ENCODE measurements at places on chromosomes 12 and 14.
A peak's percentile ranks its signal among the peaks of the same experiment; 100 is the strongest.

GRCh38 chr12:70643939-70644338, 6.7 kb upstream of the PTPRB start:
- no peak for DNase-seq

DNA sequence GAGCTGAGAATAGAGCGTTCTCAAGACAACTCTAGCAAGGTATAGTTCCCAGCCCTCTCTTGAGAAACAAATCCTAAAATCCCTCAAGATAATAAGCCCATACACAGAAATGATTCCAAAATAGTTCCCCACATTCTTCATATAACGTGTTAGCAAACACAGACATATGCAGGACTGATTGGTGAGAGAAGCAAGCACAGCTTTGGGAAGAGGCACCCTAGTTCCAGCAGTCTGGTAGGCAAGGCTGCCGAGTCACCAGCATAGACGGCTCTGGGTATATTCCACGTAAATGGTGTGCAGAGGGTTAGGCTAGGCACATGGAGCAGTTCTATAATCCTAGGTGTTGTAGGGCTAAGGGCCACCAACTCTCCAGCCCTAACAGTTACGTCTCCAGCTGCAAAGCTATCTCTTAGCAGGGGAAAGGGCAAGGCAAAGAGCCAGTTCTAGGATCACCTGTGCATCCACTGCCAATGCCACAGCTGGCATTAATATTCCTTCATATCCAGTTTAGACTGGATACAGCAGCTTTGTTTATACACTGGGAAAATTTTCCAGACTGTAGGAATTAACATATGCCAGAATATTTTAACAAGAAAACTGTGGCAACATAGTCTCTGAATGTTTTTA, 52.9 kb downstream of the SH2B3 start:
- DNase-seq, result no peak

DNA sequence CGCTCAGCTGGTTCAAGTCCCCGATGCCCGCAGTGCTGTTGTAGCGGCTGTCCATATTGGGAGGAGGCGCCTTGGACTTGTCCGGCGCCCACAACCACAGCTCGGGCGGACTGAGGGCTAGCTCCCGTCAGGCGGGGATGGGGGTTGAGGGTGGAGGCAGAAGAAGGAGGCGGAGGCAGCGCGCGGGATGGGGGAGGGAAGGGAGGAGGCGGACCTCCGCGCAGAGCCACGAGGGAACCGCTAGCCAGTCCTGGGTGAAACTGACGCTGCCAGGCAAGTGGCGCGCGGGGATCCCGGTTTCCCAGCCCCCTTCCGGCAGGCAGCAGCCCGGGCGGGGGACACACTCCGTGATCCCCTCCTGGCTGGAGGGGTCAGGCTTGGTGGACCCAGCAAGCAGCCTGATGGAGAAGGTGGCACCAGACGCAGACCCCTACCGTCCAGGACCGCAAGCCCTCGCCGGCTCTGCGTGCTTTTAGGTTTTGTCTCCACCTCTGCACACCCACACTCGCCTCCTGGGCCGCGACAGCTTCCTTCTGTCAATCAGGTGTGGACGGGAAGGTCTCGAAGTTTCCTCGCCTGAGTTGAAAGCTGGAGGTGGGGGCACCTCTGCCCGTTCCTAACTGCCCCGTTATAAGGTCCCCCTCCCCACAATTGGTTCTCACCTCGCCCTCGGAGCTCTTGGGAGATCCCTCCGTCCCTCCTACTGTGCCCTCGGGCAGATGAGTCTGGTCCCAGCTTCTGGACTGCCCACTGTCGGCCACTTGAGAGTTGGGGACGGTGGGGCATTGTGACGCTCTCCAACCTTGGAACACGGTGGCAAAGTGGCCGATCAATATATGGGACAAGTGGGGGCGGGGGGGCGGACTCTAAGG, at the start of gene CPNE8:
CPNE8 (minus strand) TSS at position 112 of the 872 bp plus-strand sequence; CDS start at position 55, 57 bp downstream.
- peak; percentile 59 for DNase-seq

- DNase-seq, result no peak
Measured at GRCh38 chr14:91202234-91202974, 42.1 kb downstream of the GPR68 start.

Measured in small intestine (tissue), 16 donors.